NCI-H1694 treated with DMSO at 0.1 percent for 48 hours (cell line): ENCODE measurements at places on chromosomes 3 and 15.

GRCh38 chr15:34056911-34057310 lies 17.9 kb upstream of the AVEN start:
- DNase-seq = no peak

DNA sequence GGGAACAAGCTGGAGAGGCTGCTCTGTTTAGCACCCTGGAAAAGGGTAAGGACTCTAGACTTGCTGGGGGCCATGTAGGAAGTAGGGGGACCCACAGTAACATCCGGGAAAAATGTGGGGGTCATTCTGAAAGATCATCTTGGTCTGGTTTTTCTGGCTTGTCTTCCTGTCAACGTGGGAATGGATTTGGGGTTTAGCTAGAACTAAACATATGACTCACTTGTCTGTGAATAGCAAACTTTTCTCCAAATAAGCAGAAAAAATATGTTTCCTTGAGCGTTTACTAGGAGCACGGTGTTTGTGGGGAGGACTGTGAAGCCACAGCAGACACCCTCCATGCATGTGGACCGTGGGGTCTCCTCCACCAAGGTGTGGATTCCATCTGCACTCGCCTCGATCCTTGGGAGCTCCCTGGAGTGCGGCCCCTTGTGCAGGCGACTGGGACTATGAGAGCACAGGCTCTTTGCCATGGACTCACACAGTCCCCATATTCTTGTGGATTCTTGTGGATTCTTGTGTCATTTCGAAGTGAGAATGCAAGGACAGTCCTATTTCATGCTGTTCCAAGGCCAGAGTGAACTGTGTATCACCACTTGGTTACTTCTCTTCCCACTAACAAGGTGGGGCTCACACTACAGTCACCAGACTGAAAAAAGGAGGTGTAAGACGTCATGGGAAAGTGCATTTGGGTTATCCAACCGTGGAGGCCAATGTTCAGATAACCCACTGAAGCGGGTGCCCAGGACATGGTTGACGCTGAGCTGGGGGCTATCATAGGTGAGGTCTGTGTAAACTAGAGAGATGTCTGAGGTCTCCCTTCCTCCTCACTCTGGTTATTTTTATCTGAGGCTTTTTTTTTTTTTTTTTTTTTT lies 25.5 kb downstream of the PGPEP1L start:
- DNase-seq = no peak

GRCh38 chr3:50675179-50676030 lies 678 bp downstream of the DOCK3 start:
- no peak for DNase-seq

- DNase-seq = no peak
Observed at GRCh38 chr3:30011237-30011803, 595.1 kb upstream of the TGFBR2 start.

DNA sequence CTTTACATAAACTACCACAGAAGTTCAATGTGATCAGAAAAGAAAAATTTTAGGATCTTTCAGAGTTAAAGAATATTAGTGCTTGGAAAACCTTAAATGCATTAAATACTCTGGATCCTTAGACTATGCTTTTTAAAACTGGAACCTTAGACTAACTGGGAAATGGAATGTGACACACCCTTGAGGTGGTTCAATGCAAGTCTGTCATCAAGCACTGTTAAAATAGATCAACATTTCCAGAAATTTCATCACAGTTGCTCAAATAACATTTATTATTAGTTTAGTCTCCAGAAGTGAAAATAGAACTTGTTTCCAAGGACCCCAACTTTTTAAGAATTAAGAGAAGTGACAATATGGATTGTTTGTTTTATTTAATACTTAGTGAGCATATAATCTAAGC lies 71.8 kb downstream of the GAP43 start:
- DNase-seq = no peak

GRCh38 chr15:99682455-99682854 lies 50.8 kb downstream of the LYSMD4 start:
- DNase-seq = peak; percentile 25

GRCh38 chr3:125061170-125061569 lies 5.4 kb upstream of the HEG1 start:
- no peak for DNase-seq

- no peak for DNase-seq
Observed at GRCh38 chr15:86355361-86355760, 275.7 kb downstream of the AGBL1 start.

DNA sequence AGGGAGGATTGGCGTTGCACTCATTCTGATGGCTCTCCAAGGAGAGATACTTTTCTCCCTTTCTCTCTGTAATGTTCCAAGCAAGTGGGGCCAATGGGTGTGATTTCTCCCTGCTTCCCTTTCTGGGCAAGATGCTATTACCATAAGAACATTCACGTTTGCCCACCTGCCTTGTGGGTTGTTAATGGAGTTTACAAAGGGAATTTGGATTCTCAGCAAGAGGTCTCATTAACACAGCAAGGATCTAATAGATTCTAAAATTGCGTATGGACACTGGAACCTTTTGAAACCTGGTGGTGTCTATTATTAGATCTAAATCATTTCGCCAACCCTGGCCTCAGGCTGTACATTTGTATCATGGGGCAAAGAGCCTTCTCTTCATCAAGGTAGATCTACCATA lies 74.1 kb downstream of the SLCO3A1 start:
- no peak for DNase-seq

- no peak for DNase-seq
Observed at GRCh38 chr3:66642484-66642883, 141.7 kb upstream of the LRIG1 start.

DNA sequence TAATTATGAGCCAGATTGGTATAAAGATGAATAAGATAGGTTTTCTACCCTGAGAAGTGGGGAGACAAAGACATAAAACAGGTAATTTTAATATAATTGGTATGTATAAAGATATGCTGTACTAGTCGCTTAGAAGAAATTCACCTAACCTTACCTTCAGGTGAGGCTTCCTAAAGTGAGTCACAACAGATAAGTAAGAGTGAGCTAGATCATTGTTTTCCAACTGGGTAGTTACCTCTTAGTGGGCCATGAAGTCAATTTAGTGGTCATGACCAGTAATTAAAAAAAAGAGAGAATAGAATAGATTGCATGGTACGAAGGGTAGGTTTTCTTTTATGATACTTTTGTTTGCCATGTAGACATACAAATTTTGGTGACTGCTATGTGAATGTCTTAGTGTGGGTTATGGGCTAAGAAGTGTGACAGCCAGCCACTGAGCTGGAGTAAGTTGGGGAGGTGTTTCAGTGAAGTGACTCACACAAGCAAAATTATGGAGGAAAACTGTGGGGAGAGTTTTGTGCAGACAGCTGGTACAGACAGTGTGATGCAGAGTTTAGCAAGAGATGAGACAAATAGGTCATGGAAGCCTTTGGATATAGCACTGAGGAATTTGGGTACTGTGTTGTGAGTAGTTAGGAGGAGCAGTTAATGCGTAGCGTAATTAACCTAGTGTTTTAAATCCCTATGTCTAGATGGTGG lies 8.2 kb downstream of the TRNT1 start:
- no peak for DNase-seq

GRCh38 chr15:89167267-89168176 lies 53.9 kb downstream of the RLBP1 start:
- no peak for DNase-seq

DNA sequence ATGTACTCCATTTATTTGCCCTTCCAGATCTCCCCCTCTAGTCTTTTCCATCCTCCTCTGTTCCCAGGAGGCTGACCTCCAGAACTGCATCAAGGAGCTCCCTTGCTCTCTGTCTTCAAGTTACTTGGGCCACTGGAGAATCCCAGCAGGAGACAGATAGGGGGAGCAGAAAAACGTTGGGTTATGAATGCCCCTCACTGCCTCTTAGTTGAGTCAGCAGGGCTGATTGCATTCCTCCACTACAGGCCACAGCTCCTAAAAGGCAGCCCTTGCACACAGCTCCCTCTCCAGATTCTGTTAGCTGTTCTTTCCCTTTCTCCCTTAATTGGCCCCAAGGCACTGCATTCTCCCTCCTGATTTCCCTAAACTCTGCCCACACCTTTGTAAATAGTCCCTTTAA lies 12.4 kb upstream of the CEP152 start:
- DNase-seq = no peak

DNA sequence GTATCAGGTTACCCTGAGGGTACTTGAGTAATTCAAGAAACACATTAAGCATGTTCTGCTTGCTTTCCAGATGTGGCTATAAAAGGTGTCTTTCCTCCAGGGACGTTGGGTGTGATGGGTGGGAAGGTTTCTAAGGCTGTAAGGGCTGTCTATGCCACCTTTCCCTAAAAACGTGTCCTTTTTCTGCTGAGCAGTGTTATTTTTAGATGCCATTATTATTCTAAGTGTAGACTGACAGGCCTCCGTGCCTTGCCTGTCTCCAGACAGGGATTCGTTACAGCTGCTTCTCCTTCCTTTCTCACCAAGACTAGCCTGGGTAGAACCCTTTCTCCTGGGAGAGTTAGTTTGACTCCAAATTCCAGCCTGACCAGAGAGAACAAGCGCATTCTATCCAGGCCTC lies 26.8 kb upstream of the RHO start:
- no peak for DNase-seq

DNA sequence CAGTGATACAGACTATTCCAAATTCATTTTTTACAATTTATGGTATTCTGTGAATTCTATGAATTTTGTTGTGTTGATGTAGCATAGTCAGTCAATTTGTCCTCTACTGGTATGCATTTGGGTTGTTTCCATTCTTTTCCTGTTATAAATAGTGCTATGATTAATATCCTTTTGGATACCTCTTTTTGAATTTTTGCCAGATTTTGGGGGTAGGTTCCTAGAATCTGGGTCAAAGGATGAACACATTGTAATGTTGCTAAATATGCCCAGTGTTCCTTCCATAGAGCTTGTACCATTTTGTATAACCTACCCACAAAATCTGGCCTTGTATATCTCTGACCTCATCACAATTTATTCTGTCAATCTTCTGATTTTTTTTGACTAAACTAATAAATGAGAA lies 44.4 kb upstream of the C3orf38 start:
- no peak for DNase-seq

GRCh38 chr3:62378311-62378789 lies 5.0 kb upstream of the FEZF2 start:
- no peak for DNase-seq

GRCh38 chr3:2153053-2153452 lies 54.4 kb downstream of the CNTN4 start:
- no peak for DNase-seq

- no peak for DNase-seq
Observed at GRCh38 chr3:10474847-10475246, 30.5 kb downstream of the ATP2B2 start.

DNA sequence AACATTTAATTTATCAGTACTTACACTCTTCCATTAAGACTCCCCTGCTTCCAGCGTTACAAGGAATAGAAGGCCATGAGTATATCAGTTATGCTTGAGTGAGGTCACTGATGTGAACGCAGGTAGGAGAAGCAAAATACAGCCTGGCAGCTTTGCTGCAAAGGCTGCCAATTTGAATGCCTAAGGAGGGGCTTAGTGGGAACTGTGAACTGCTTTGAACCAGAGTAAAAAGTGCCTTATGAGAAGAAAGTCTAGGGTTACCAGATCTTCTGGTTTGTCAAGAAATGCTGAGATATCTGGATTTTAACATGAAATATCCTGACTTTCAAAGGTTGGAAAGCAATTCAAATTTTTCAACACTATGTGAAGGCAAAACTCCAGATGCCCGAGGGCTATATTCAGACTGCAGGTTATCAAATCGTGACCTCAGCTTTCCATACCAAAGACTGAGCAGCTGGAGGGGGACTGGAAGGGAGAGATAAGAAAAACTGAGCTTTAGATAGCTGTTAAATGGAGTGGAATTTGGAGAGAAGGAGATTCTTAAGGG lies 446.3 kb upstream of the NECTIN3 start:
- DNase-seq = no peak

DNA sequence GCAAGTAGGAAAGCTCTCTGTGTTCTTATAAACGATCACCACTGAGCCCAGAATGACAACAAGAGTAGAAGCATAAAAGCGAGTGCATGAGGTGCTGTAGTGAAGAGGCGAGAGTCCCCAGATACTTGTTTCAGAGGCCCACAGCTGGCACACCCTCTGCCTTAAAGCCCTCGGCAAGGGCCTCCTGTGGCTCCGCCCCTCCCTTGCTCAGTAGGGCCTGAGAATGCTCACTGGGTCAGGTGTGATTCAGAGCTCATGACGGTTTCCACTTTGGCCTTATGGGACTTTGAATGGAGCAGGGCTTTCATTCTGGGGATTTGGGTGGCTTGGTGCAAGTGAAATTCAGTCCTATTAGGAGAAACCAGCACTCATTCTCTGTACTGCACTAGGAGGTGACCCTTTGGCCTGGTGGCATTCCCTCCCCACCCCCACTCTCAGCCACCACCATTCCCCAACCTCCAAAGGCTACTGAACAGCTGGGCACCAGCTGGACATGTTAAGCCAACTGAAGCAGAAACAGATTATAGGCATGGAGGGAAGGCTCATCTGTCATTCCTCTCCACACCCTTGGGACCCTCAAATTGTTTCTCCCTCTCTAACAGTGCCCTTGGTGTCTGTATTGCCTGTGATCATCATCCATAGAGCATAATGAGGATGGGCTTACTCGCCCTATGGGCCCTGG lies 109.6 kb upstream of the CTDSPL start:
- DNase-seq = peak; percentile 7

DNA sequence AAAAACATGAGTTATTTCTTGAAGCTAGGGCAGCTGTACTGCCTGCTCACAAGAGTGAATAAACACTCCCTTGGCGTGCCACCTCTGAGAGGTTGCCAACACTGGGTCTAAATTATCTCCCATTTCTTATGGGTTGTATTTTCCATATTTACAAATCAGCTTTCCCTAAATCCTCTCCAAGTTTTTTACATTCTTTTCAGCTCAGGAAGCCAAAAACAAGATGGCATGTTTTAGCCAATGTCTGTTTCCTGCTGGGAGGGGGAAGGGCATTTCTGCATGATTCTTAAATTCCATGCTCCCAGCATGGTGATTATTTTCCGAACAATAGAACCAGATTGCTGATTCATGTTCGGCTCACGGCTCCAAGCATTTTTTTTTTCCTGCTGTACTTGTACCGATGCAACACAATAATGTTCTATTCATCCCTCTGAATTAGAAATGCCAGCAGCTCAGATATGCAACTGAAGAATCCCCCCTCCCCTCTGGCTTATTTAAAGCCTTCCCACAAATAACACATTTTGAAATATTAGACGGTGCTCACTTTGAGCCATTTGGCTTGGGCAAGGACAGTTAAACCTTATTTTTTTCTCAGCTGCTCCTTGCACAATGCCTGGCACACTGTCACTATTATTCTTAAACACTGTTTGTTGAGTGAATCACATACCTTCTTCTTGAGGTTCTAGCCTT lies 252.5 kb downstream of the THRB start:
- no peak for DNase-seq

GRCh38 chr3:57065588-57065987 lies 5.1 kb downstream of the SPATA12 start:
- no peak for DNase-seq
